ENCODE measurements at places on chromosomes 6 and 20.

DNA sequence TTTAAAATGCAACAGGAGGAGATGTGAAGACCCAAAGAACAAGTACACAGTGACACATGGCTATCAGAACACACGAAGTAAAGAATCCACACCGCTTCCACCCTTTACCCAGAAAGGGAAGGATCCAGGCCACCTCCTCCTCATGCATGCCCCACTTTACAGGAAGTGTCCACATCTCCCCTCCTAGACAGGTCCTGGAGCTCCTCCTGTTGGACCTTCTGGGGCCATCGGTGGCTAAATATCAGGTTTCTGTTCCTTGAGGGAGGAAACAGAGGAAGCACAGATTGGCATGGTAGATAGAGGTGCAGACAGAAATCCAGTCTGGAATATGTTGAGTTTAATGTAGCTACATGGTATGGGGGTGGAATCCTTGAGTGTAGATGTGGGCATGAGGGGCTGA, 10.9 kb downstream of the NINL start:
- DNase-seq = no peak

GRCh38 chr20:37711994-37712964, 18.4 kb downstream of the CTNNBL1 start:
- no peak for DNase-seq

GRCh38 chr20:48007351-48007750, 222.1 kb upstream of the SULF2 start:
- DNase-seq = no peak

DNA sequence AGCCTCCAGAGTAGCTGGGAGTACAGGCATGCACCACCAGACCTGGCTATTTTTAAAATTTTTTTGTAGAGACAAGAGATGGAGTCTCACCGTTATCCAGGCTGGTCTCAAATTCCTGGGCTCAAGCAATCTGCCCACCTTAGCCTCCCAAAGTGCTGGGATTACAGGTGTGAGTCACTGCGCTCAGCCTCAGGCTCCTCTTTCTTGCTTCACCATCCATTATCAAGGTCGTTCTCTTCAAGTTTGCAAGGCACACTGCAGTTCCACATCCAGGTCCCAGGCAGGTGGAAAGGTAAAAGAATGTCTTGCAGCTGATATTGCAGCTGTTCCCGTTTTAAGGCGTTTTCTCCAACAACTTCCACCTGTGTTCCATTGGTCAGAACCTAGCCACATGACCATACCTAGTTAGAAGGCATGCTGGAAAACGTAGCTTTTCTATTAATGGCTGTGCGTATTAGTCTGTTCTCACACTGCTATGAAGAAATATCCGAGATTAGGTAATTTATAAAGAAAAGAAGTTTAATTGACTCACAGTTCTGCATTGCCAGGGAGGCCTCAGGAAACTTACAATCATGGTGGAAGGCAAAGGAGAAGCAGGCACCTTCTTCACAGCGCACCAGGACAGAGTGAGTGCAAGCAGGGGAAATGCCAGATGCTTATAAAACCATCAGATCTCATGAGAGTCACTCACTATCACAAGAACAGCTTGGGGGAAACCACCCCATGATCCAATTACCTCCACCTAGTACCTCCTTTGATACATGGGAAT, 51.7 kb downstream of the PCNA start:
- no peak for DNase-seq

DNA sequence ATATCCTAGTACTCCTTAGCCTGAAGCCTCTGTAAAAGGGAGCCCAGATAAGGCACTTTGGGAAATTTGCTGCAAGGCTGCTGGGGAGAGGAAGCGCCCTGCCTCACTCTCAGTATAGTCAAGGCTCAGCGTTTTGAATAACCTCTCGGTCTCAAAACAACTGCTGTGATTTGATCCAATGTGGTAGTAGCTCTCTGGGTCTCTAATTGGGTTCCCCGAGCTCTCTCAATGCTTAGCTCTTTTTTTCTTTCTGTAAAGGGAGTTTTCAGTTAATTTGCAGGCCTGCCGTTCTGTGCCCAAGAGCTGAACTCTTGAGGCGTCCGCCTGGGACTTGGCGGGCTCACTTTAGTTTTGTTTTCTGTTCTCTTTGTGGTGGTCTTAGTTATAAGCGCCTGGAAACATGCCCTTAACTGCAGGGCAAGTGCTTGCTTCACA, 41.2 kb downstream of the ZHX3 start:
- no peak for DNase-seq

DNA sequence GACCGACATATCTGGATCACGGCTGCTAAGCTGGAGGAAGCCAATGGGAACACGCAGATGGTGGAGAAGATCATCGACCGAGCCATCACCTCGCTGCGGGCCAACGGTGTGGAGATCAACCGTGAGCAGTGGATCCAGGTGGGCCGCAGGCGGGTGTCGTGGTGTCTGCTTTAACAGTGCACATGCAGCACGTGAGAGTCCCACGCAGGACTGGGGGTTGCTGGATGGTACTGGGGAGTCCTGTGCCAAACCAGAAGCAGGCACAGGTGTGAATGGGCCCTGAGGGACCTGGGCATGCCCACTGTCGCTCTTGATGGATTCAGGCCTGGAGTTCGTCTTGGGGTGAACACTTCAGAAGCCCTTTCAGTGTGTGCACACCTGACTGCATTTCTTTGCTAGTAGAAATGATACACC, 24.6 kb upstream of the C20orf204 start:
- no peak for DNase-seq

DNA sequence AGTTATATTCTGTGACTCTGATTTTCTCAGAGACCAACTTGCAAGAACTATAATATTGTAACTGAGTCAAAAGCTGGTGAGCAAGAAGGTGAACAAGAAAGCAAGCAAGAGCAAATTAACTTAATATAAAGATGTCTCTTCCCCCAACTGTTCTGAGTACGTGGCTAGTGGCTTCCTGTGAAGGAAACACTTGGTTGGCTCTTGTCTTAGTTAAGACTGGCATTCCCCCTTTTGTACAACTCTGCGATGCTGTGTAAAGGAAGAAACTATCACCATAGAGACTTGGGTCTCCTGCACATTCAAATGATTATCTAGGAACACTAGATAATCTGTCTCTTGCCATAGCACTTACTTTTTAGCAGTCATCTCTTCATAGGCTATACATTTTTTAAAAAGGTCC, 47.3 kb upstream of the TNFAIP3 start:
- peak; percentile 34 for DNase-seq

DNA sequence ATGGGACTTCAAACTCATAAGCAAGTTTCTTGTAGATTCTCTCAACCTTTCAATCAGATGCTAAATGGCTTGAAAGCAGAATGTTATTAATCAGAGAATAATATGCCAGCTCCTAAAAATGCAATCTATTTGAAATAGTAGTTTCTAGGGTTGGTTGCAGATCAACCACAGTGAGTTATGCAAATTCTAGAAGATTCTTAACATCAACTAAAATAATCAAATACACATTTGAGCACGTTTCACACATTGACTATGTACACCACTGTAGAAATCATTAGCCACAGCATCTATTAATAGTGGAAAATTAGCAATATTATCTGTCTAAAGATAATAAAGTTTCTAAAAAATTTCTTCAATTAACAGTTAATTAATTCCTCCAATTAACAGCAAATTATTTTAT, 141.9 kb upstream of the GJE1 start:
- no peak for DNase-seq

GRCh38 chr6:282177-282866, 10.0 kb upstream of the DUSP22 start:
- DNase-seq = no peak

Data from KG1 (cell line).